ENCODE measurements at places on chromosomes 3 and 15. TPM values are rescaled to one million over a fixed set of nuclear protein-coding genes. Genes with fewer than 3 reads are reported as not detected.

SI gene
- not detected for polyA plus RNA-seq

AHSG gene
- polyA plus RNA-seq: not detected

IL17RE gene
- polyA plus RNA-seq: 101 TPM

KIAA1143 gene
- polyA plus RNA-seq: 45.9 TPM

DNA sequence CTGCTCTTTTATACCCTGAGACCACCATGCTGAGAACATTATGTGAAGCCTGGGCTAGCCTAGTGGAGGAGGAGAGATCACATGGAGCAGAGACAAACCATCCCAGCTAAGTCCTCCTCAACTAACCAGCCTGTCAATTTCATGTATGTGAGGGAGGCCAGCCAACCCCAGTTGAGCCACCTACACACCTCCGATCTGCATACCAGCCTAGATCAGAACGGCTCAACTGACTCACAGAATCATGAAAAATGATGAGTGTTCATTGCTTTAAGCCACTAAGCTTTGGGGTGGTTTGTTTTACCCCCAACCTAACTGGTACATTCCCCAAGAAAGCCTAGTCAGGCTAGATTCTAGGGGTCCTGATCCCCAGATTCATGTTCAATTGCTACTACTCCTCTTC, 19.4 kb upstream of the CA12 start:
- H3K4me1 ChIP-seq: peaks cover 10% of the 10 kb centered on the region
- DNase-seq: no peak
- H3K27me3 ChIP-seq: no peaks in the 10 kb centered on the region

DNA sequence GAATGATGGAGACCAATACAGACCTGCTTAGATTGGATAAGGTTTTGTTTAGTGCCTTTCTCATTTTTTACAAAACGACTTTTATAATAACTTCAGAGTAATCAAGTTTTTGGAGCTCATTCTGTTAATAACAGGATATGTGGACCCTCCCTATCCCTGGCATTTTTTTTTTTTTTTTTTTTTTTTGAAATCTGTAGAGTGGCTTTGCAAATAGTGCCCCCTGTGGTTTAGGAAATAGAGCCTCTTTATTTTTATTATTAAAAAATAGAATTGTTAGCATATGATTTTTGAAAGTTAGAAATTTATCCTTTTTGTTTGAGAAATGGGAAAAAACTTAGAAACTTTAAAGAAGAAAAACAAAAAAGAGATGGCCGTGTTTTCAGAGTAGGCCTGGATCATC, 11.4 kb downstream of the SKIL start:
- H3K27ac ChIP-seq: no peak overlapping the region
- DNase-seq: no peak
- no peaks in the 10 kb centered on the region for H3K27me3 ChIP-seq
- peaks cover 11% of the 10 kb centered on the region for H3K4me1 ChIP-seq
- H3K4me3 ChIP-seq: no peak overlapping the region

GRCh38 chr3:18681818-18682345, 256.7 kb upstream of the SATB1 start:
- no peak overlapping the region for H3K4me3 ChIP-seq
- no peaks in the 10 kb centered on the region for H3K4me1 ChIP-seq
- no peak for DNase-seq
- H3K27ac ChIP-seq: no peak overlapping the region
- H3K27me3 ChIP-seq: no peaks in the 10 kb centered on the region

DNA sequence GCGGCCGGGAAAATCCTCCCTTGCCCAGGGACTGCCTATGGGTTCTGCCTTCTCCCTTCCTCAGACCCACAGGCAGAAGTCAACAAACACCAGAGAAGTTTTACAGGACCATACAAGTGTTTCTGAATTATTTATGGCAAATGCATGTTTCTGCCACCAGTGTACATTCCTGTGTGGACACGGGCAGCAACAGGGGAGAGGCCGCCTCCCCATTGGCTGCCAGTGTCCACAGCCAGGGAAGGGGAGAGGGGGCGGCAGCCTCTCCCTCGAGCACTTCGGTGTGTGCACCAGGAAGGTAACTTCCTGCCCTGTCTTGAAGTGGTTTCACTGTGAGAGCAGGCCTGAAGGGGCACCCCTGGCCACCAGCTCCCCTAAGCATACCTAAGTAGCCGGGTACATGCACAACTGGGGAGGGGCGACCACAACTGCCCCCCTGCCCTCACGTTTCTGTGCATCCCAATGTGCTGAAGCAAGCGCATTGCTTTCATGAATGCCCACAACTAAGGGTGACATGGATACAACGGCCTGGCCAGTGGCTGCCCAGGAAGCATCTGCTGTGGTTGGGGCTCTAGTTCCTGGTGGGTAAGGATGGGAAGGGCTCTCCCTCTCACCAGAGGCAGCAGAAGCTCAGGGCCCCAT, 14.8 kb upstream of the SHISA5 start:
- H3K27me3 ChIP-seq: no peaks in the 10 kb centered on the region
- no peaks in the 10 kb centered on the region for H3K36me3 ChIP-seq
- H3K27ac ChIP-seq: no peak overlapping the region
- no peaks in the 10 kb centered on the region for H3K4me1 ChIP-seq
- DNase-seq: no peak

- no peaks in the 10 kb centered on the region for H3K36me3 ChIP-seq
- no peak overlapping the region for H3K27ac ChIP-seq
- no peak for DNase-seq
- H3K4me3 ChIP-seq: no peak overlapping the region
Measured at GRCh38 chr15:45439521-45440260, 61.3 kb upstream of the GATM start.

DNA sequence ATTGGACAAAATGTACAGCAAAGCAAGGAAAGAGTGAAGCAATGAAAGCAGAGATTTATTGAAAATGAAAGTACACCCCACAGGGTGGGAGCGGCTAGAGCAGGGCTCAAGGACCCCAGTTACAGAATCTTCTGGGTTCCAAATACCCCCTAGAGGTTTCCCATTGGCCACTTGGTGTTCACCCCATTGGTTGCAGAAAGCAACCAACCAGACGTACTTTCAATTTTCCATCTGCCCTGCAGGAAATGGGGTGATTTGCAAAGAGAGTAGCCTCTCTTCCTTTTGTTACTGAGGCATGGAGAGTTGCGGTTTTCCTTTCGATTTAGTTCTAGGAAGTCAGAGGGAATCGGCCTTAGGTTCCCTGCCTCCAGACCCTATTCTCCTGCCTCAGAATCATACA, 2.4 kb downstream of the PML start:
- H3K36me3 ChIP-seq: no peaks in the 10 kb centered on the region
- peaks cover 82% of the 10 kb centered on the region for H3K4me1 ChIP-seq
- DNase-seq: no peak
- H3K27ac ChIP-seq: peak overlapping the region; percentile 91

DNA sequence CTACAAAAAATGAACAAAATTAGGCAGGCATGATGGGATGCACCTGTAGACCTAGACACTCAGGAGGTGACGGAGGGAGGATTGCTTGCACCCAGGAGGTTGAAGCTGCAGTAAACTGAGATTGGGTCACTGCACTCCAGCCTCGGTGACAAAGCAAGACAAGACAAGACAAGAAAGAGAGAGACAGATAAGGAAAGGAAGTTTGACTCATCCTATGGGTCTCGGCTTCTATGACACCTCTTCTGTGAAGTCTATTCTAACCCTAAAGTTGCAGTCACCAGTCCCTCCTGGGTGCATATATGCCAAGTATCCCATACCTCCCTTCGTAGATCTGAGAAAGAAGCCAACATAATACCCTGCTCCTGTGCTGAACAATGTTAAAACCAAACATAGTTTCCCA, 7.9 kb upstream of the ZMAT3 start:
- no peak overlapping the region for H3K27ac ChIP-seq
- no peaks in the 10 kb centered on the region for H3K4me1 ChIP-seq
- no peak overlapping the region for H3K4me3 ChIP-seq
- DNase-seq: no peak
- H3K36me3 ChIP-seq: no peaks in the 10 kb centered on the region
- no peaks in the 10 kb centered on the region for H3K27me3 ChIP-seq

DNA sequence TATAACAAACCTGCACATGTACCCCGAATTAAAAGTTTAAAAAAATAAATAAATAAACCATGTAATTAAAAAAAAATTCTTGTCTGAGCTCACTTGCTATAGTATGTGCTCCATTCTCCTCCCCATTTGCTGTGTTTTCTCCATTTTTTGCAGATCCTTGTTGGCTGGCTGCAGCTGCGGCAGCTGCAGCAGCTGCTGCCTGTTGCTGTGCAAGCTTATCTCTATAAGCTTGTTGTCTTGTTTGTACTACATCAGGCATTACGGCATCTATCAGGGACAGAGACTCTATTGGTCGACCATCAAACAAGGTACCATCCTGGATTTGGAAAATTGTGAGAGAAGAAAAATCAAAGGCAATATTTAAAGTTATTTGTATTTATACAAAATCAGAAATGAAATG, 145.9 kb downstream of the TBL1XR1 start:
- no peaks in the 10 kb centered on the region for H3K27me3 ChIP-seq
- H3K27ac ChIP-seq: no peak overlapping the region
- H3K4me3 ChIP-seq: no peak overlapping the region
- H3K4me1 ChIP-seq: no peaks in the 10 kb centered on the region
- DNase-seq: no peak

DNA sequence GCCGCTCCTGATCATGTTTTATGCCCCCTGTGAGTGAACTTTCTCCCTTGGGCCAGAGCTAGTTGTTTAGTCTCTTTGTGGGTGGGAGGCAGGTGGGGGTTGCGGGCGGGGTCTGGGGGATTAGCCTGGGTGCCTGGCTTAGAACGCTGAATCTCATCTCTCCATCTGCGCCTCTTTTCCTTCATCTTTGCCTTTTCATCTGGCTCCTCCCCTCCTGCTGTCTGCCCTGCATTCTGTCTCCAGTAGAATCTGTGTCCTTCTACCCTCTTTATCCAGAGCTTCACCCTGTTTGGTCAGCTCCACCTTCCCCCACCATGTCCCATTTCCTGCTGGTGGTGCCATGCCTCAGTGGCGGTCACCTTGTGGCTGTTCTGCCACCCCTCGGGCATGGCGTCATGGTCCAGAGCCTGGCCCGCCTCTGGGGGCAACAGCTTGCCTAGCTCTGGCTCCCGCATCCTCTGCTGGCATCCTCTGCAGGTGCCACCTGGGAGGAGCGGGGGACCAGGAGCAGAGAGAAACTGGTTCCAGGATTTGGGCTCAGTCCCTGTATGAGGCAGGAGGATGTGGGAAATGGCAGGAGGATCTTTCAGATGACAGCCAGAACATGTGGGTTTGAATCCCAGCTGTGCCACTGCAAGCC, 44.3 kb downstream of the PDIA5 start:
- H3K27me3 ChIP-seq: no peaks in the 10 kb centered on the region
- H3K36me3 ChIP-seq: no peaks in the 10 kb centered on the region
- DNase-seq: no peak

DNA sequence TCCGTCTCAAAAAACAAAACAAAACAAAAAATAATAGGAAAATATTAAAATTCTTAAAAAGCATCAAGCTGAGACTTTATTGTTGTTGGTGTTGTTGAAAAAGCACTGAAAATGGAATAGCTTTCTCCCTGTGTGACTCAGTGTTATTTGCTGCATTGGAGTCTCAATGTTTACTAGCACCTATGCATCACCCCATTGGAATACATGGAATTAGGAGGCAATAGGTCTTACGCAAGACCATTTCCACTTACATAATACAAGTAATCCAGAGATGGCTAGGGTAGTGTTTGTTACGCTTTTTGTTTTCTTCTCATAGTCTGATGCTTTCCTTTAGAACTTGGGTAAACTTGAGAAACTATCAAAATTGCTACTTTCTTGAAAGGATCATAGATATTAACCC, 15.2 kb downstream of the GXYLT2 start:
- no peaks in the 10 kb centered on the region for H3K4me1 ChIP-seq
- no peak overlapping the region for H3K27ac ChIP-seq
- no peak overlapping the region for H3K4me3 ChIP-seq
- no peaks in the 10 kb centered on the region for H3K27me3 ChIP-seq
